ENCODE measurements at places on chromosomes 4 and X.
A peak's percentile ranks its signal among the peaks of the same experiment; 100 is the strongest.

GRCh38 chr4:176290520-176290919 is 21.5 kb upstream of the ASB5 start:
- DNase-seq: no peak

DNA sequence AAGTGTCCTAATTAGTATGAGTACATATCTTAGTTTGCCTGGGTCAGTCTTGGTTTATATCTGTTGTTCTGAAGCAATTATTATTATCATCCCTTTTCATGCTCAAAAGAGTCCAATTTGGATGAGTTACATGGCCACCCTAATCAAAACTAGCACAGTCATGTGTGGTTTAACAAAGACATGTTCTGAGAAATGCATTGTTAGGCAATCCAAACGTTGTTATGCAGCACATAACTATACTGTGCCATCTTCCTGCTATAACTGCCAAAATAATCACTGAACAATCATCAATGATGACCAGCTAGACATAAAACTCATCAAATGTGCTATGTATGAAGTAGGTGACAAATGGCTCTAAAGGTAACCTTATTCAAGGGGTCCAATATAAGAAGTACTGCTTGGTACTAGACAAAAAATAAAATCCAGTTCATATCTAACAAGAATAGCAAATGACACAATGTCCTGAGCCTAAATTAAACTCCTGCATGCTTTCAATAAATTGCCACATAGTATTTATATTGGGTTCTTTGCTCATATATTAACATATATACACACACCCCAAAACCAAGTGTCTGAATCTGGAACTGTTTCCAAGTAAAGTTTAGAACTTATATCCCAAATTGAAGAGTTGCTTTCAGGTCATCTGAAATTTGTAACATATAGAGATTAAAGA is 41.9 kb downstream of the CNOT6L start:
- DNase-seq: no peak

DNA sequence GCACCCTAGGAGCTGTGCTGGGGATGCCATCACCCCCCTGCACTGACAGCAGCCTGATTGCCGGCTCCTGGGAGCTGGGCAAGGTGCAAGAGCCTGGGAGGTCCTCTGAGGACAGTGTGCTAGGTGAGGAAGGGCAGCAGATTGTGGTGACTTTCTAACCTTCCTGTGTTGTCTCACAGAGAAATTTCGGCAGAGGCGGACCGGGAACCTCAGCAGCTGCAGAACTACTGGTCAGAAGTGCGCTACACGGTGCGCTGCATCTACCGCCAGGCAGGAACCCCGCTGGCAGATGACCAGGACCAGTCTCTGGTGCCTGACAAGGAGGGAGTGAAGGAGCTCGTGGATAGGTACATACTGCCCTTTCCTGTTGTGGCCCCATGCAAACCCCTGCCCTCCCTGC is 89.8 kb downstream of the FAM193A start:
- no peak for DNase-seq

DNA sequence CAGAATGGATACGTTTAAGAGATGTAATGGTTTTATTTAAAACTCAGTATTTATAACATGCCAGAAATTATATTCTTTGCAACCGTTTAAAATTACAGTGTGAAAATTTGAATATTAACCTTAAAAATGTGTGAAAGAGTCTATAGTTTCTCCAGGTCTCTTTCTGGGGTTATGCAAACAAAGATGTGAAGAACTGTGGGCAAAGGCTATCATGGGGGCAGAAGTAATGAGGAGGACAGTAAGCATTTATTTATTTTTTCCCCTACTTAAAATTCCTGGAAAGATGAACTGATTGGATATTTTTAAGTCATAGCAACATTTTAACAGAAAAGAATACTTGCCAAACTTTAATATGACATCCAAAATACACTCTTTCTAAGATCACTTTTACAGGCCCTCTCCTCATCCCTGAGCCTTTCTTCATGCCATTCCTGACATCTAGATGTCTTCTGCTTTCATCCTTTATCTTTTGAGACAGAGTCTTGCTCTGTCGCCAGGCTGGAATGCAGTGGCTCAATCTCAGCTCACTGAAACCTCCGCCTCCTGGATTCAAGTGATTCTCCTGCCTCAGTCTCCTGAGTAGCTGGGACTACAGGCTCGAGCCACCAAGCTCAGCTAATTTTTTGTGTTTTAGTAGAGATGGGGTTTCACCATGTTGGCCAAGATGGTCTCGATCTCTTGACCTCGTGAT is 46.1 kb downstream of the TMEM131L start:
- DNase-seq: no peak

- DNase-seq: no peak
Observed at GRCh38 chr4:69147334-69147733, 51.1 kb downstream of the UGT2B7 start.

GRCh38 chrX:116417214-116417613 is 19.2 kb upstream of the SLC6A14 start:
- no peak for DNase-seq

DNA sequence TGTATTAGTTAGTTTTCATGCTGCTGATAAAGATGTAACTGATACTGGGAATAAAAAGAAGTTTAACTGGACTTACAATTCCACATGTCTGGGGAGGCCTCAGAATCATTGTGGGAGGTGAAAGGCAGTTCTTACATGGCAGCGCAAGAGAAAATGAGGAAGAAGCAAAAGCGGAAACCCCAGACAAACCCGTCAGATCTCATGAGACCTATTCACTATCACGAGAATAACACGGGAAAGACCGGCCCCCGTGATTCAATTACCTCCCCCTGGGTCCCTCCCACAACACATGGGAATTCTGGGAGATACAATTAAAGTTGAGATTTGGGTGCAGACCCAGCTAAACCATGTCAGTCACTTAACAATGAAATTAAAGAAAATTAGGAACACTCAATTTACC is 499.1 kb downstream of the FSTL5 start:
- no peak for DNase-seq

DNA sequence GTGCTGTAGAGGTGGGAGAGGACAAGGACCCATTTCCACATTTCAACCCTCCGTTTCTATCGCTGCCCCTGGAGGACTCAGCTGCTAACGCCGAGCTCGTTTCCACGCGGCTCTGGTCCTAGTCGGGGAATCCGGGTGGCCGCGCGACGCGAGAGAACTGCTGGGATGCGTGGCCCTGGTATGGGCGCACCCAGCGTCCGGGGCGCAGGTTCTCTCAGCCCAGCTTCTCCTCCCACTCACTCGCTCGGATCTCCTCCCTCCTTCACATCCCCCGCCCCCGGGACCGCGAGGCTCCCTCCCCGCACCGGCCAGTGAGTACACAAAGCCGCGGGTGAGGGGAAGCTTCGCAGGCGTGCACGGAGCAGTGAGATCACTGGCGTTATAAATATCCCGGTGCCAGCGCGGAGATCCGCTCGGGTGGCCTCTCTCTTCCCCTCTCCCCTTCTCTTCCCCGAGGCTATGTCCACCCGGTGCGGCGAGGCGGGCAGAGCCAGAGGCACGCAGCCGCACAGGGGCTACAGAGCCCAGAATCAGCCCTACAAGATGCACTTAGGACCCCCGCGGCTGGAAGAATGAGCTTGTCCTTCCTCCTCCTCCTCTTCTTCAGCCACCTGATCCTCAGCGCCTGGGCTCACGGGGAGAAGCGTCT is at the start of gene FGF5:
Gene FGF5, plus strand, starts transcription at position 412 of the 649 bp plus-strand sequence. Its CDS starts 161 bp downstream, at position 573.
- peak; percentile 84 for DNase-seq

GRCh38 chr4:8153441-8153840 is 5.2 kb downstream of the ABLIM2 start:
- DNase-seq: no peak

GRCh38 chr4:35325908-35326453 is 918.3 kb downstream of the ARAP2 start:
- no peak for DNase-seq

GRCh38 chrX:15808254-15808653 is 18.0 kb downstream of the ZRSR2 start:
- DNase-seq: no peak

- no peak for DNase-seq
Observed at GRCh38 chr4:38873290-38873944, 5.8 kb downstream of the FAM114A1 start.

GRCh38 chr4:156594624-156595023 is 377.0 kb downstream of the PDGFC start:
- DNase-seq: no peak

DNA sequence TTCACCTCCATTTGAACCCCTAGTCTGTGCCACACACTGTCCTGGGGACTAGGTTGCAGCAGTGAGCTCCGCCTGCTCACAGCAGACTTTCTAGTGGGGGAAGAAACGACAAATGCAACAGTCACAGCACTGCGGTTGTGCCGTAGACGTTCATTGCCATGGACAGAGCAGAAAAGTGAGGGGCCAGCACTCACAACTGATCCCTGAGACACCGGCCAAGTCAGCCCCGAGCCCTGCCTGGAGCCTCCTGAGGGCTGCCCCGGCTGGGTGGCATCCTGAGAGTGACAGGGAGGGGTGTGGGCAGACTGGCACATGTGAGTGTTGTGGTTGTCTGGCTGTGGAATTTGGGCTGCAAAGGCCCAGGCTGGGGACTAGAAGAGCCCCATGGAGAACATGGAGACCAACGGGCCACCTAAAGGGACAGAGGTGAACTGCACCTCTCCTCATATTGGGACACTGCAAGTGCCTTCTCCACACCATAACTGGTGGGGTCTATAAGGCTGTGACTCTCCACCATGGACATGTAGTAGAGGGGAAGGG is 4.6 kb downstream of the DUSP9 start:
- no peak for DNase-seq

- DNase-seq: no peak
Observed at GRCh38 chr4:90127706-90128345, 632 bp downstream of the CCSER1 start.

GRCh38 chrX:40303256-40304077 is 205.7 kb upstream of the BCOR start:
- no peak for DNase-seq

DNA sequence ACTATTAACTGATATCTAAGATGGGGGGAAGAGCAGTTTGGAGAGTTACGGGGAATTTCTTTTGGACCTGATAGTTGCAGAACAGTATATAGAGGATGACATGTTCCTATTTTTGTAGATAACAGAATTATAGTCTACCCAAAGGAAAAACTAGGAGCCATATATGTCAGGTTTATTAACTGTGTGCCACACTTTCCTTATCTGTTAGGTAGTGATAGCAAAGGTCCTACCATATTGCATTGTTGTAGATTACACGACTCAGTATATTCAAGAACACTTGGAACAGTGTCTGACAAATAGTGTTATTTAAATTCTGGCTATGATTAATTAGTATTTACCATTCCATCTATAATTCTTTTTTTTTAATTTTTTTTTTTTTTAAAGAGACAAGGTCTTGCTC is 175.3 kb downstream of the NR3C2 start:
- DNase-seq: no peak

GRCh38 chrX:15946783-15947580 is 92.4 kb upstream of the AP1S2 start:
- peak; percentile 16 for DNase-seq

DNA sequence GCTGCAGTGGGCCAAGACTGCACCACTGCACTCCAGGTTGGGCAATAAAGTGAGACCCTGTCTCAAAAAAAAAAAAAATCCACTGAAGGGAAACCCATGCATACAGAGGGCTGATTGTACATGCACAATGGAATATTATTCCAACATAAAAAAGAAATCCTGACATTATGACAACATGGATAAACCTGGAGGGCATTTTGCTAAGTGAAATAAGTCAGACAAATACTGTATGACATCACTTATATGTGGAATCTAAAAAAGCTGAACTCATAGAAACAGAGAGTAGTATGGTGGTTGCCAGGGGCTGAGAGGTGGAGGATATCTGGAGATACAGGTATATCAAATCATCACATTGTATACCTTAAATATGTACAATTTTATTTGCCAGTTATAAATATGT is 102.2 kb downstream of the PPEF1 start:
- DNase-seq: no peak

DNA sequence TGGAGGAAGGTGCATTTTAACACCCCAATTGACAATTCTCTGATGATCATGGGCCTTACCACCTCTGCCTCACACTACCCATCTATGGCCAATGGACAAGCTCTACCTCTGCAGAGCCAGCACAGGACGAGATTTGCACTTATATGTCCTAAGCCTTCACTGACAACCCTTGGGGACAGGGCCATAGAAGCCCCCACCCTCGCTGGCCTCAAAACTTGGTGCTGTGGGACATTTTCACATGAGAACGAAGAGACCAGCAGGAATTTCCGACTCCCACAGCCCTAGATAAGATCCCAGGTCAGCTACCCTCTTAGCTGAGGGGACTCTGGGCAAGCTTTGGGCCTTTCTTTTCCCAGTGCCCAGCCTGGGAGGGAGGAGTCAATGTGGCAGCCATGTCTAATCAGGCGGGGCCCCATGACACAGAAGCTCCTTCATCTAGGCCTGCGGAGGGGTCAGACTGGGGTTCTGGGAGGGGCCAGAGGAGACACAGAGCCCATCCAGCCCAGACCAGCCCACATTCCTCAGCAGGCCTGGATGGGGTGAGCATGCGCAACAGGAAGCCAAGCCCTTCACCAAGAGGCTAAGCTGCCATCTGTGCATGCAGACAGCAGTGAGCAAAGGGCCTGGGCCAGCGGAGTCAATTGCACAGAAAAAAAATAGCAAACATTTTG is 12.1 kb downstream of the PJA1 start:
- DNase-seq: peak; percentile 32

DNA sequence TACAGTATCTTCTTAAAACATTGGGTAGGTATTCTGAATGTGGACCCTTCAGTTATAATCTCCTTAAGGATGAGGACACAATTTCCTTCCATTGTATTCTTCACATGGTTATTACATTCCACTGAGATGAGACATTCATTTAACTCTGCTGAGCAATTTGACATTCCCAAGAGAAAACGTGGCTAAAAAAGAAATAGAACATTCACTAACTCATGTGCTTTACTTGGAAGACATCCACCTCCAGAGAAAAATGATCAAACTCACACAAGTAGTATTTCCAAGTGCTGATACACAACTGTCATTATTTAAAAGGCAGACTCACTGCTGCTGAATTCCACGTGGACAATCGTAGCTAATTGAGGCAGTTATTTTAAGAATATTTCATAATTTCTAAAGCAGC is 227.9 kb upstream of the ANKRD50 start:
- DNase-seq: peak; percentile 47

DNA sequence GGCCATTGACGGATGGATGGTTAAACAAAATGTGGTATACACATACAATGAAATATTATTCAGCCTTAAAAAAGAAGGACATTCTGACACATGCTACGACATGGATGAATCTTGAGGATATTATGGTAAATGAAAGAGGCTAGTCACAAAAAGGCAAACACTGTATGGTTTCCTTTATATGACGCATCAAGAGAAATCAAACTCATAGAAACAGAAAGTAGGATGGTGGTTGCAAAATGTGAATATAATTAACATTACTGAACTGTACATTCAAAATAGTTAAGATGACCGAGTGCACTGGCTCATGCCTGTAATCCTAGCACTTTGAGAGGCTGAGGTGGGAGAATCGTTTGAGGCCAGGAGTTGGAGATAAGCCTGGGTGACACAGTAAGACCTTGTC is 9.5 kb upstream of the CASK start:
- no peak for DNase-seq

DNA sequence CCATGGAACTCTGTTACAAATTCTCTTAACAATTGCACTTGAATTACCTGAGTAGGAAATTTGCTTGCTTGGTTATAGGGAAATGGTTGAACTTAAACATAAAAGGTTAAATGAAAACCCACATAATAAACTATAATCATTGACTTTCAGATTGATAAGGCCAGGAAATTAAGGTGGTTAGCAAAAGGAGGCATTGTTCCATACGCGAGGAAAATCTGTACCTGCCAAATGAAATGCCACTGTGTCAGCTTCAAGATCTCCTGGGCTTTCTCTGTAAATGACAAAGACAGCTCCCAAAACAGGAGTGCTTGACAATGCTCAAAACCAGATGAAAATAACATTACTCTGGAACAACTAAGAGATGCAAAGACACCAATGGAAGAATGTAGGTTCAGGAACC is 125.5 kb upstream of the KLF3 start:
- no peak for DNase-seq

- DNase-seq: no peak
Observed at GRCh38 chrX:21529771-21530170, 128.4 kb downstream of the KLHL34 start.

All from urothelium cell line (cell line).